ENCODE measurements at places on chromosomes 3 and 15.

- no peaks in the 10 kb centered on the region for H3K27me3 ChIP-seq
- DNase-seq, result no peak
- H3K4me1 ChIP-seq, result no peaks in the 10 kb centered on the region
- no peak overlapping the region for H3K4me3 ChIP-seq
Measured at GRCh38 chr3:59567661-59568060, 517.8 kb upstream of the CFAP20DC start.

DNA sequence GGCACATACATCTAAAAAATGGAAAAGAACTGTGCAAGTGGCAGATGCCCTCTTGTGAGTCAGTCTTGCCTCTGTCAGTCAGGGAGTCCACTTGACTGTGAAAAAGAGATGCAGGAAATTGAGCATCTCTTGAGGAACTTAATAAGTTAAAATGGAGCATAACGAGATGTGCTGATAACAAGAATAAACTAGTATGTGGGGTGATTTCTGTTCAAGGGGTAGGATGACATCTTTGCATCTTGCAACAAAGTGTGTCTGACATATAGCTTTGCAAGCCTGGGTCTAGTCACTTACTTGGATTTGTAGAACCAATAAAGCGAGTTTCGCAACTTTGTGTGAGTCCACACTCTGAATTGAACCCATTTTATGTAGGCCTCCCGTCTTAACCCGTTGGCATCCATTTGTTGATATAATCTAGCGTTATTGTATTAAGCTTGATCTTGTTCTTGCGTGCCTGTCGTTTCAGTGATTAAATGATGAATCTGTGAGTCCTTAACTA is 2.2 kb downstream of the USP3 start:
- H3K4me1 ChIP-seq, result peaks cover 79% of the 10 kb centered on the region
- peaks cover 13% of the 10 kb centered on the region for H3K36me3 ChIP-seq
- H3K4me3 ChIP-seq, result peak overlapping the region; percentile 89
- no peak for DNase-seq
- peak overlapping the region; percentile 84 for H3K27ac ChIP-seq

GRCh38 chr3:177487635-177488186 is 290.4 kb upstream of the TBL1XR1 start:
- no peak for DNase-seq
- no peaks in the 10 kb centered on the region for H3K36me3 ChIP-seq
- H3K4me3 ChIP-seq, result no peak overlapping the region
- peaks cover 6% of the 10 kb centered on the region for H3K4me1 ChIP-seq
- no peak overlapping the region for H3K27ac ChIP-seq

DNA sequence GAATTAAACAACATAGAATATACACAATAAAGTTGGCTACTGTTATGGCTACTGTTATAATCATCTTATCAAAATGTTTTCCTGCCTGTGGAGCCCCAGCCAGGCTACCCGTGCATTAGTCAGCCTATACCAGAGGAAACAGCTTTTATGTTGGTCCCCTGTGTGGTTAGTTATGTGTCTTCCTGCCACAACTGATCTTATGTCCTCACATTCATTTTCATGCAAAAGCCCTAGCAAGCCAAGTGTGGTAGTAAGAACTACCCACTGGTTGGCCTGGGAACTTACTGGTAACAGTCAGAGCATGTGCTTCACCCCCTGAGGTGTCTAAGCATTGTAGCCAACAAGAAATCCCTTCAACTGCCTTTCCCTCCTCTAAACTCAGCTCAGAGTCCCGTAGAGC is 21.8 kb downstream of the MGLL start:
- peak overlapping the region; percentile 44 for H3K4me3 ChIP-seq
- peak overlapping the region; percentile 97 for H3K27ac ChIP-seq
- no peaks in the 10 kb centered on the region for H3K27me3 ChIP-seq

GRCh38 chr3:155595371-155595770 is 149.5 kb downstream of the PLCH1 start:
- H3K4me1 ChIP-seq, result no peaks in the 10 kb centered on the region
- H3K27me3 ChIP-seq, result peaks cover 11% of the 10 kb centered on the region
- H3K36me3 ChIP-seq, result no peaks in the 10 kb centered on the region
- H3K27ac ChIP-seq, result no peak overlapping the region

GRCh38 chr15:63992300-63992699 is 54.0 kb downstream of the DAPK2 start:
- DNase-seq, result no peak
- H3K27ac ChIP-seq, result no peak overlapping the region
- H3K4me3 ChIP-seq, result no peak overlapping the region
- peaks cover 16% of the 10 kb centered on the region for H3K4me1 ChIP-seq
- H3K27me3 ChIP-seq, result no peaks in the 10 kb centered on the region

DNA sequence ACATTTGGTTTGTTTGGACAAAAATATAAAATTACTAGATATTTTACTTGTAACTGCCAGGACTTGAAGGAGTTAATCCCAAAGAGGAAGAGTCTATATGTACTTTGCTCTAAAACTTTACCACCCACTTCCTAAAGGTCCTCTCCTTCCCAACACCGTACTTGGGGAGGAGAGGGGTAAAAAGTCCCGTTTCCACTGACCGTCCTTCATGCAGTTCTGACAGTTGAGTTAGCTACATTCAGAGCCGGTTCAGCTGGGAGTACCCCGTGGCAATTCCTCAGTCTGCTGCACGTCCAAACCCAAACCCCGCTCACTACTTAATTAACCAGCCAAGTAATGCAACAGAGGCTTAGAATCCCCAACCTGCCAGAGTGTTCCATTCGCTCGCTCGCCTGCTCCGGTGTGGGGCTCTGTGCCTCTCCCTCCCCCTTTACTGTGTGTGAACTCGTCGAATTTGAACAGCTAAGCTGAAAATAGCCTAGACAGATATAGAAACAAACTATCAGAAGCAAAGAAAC is 519.7 kb downstream of the FOXP1 start:
- peaks cover 63% of the 10 kb centered on the region for H3K4me1 ChIP-seq
- peaks cover 9% of the 10 kb centered on the region for H3K36me3 ChIP-seq
- no peak overlapping the region for H3K4me3 ChIP-seq
- no peaks in the 10 kb centered on the region for H3K27me3 ChIP-seq
- peak; percentile 47 for DNase-seq

GRCh38 chr3:160837394-160837980 is 81.5 kb downstream of the PPM1L start:
- H3K4me3 ChIP-seq, result no peak overlapping the region
- H3K4me1 ChIP-seq, result peaks cover 15% of the 10 kb centered on the region
- H3K27ac ChIP-seq, result no peak overlapping the region

DNA sequence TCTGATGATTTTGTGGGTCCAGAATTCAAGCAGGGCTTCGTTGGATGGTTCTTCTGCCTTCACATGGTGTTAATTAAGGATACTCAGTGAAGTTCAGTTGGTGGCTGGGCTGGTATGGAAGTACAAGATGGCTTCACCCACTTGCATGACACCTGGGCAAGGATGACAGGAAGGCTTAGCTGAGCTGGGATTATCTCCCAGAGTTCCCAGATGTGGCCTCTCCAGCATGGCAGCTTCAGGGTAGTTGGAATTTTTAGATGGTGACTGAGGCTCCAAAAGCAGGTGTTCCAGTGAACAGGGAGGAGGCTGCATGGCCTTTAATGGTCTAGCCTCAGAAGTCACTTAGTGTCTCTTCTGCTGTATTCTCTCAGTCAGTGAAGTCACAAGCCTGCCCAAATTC is 135.5 kb downstream of the THRB start:
- no peaks in the 10 kb centered on the region for H3K27me3 ChIP-seq
- H3K4me1 ChIP-seq, result no peaks in the 10 kb centered on the region
- no peak overlapping the region for H3K4me3 ChIP-seq
- no peaks in the 10 kb centered on the region for H3K36me3 ChIP-seq
- no peak for DNase-seq
- no peak overlapping the region for H3K27ac ChIP-seq

DNA sequence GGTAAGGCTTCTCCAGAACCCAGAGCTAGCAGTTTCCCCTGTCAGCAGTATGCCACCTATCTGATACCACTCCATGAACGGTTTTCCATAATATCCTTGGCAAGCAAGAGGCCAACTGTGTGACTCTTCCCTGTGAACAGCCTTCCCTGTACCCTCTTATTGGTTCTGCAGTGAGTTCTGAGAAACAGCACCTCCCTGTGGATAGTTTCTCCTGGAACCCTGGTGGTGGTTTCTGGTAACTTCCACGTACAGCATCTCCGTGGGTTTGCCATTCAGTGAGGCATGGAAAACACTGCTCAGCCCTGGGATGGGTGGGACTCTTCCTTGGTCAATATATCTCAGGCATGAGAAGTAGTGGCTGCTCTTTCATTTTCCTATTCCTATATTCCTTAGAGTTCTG is 19.4 kb upstream of the SERPINI2 start:
- H3K36me3 ChIP-seq, result no peaks in the 10 kb centered on the region
- no peak overlapping the region for H3K4me3 ChIP-seq

GRCh38 chr15:33066584-33066983 is 127.9 kb downstream of the FMN1 start:
- H3K4me3 ChIP-seq, result no peak overlapping the region
- H3K27me3 ChIP-seq, result peaks cover 7% of the 10 kb centered on the region
- H3K27ac ChIP-seq, result no peak overlapping the region
- DNase-seq, result no peak
- H3K36me3 ChIP-seq, result no peaks in the 10 kb centered on the region
- H3K4me1 ChIP-seq, result peaks cover 10% of the 10 kb centered on the region

DNA sequence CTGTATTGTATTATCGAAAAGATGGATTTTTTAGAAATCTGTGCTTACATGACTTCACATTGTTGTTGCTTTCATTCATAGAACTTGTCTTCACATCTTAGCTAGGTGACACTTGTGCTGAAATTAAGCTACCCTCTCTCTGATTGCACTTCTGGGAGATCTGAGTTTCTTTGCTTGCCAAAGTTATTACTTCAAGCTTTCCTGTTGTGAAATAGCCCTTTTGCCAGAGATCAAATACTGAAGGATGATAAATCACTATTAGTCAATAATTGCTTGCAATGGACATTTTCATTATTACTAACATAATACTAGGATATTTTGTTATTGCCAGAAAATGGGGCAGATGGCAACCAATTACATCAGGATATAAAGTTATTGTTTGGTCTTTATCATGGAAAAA is 34.7 kb downstream of the PIK3CA start:
- no peak overlapping the region for H3K27ac ChIP-seq
- peaks cover 6% of the 10 kb centered on the region for H3K36me3 ChIP-seq
- H3K27me3 ChIP-seq, result no peaks in the 10 kb centered on the region
- peaks cover 9% of the 10 kb centered on the region for H3K4me1 ChIP-seq

GRCh38 chr3:23550402-23550801 is 255.4 kb upstream of the UBE2E1 start:
- no peaks in the 10 kb centered on the region for H3K36me3 ChIP-seq
- no peak overlapping the region for H3K4me3 ChIP-seq
- no peak overlapping the region for H3K27ac ChIP-seq
- DNase-seq, result no peak

DNA sequence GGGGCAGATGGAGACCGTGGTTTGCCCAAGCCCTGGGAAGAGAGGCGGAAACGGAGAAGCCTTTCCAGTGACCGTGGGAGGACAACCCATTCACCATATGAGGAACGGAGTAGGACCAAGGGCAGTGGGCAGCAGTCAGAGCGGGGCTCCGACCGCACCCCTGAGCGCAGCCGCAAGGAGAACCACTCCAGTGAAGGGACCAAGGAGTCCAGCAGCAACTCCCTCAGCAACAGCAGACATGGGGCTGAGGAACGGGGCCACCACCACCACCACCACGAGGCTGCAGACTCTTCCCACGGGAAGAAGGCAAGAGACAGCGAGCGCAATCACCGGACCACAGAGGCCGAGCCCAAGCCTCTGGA is 2.0 kb downstream of the RBM15B start:
- peaks cover 68% of the 10 kb centered on the region for H3K4me1 ChIP-seq
- DNase-seq, result no peak
- H3K4me3 ChIP-seq, result peak overlapping the region; percentile 83
- H3K36me3 ChIP-seq, result peaks cover 57% of the 10 kb centered on the region
- no peak overlapping the region for H3K27ac ChIP-seq

- no peak overlapping the region for H3K27ac ChIP-seq
- DNase-seq, result no peak
- no peaks in the 10 kb centered on the region for H3K4me1 ChIP-seq
- H3K27me3 ChIP-seq, result peaks cover 3% of the 10 kb centered on the region
Measured at GRCh38 chr15:77904901-77905300, 172.6 kb downstream of the TBC1D2B start.

GRCh38 chr3:144989807-144990206 is 1018.2 kb downstream of the DIPK2A start:
- H3K4me1 ChIP-seq, result no peaks in the 10 kb centered on the region
- H3K36me3 ChIP-seq, result no peaks in the 10 kb centered on the region

DNA sequence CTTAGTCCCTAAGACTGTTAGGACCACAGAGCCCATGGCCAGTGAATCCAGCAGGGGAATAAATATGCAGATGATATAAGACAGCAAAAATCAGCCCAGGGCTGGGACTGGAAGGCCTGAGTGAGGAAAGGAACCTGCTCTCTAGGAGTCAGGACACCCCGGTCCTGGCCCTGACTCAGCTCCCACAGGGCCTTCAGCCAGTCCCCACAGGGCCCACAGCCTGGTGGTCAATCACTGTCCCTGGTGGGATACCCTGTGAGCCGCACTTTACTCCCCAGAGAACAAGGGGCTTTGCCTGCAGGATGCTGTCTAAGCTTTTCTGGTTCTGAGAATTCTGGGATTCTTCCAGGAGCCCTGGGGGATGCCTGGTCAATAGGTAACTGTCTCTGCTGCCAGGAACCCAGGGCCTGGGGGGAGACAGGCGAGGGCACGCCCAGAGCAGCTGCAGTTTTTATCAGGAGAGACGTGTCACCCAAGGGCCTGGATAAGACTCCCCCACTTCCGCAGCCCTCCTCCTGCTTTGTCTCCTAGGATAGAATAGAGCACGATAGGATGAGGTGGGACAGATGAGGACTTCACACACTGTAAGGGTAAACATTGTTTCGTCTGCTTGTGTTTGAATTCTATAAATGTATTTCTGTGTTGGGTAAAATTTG is 49.5 kb upstream of the MCF2L2 start:
- DNase-seq, result no peak
- H3K4me1 ChIP-seq, result peaks cover 3% of the 10 kb centered on the region
- H3K36me3 ChIP-seq, result no peaks in the 10 kb centered on the region
- H3K27ac ChIP-seq, result no peak overlapping the region
- H3K4me3 ChIP-seq, result no peak overlapping the region

- no peak for DNase-seq
- H3K4me3 ChIP-seq, result no peak overlapping the region
- no peaks in the 10 kb centered on the region for H3K27me3 ChIP-seq
Measured at GRCh38 chr3:148400754-148401153, 296.9 kb upstream of the AGTR1 start.

GRCh38 chr15:92452143-92452542 is 58.5 kb downstream of the ST8SIA2 start:
- no peak overlapping the region for H3K27ac ChIP-seq
- no peak overlapping the region for H3K4me3 ChIP-seq
- H3K27me3 ChIP-seq, result peaks cover 9% of the 10 kb centered on the region

DNA sequence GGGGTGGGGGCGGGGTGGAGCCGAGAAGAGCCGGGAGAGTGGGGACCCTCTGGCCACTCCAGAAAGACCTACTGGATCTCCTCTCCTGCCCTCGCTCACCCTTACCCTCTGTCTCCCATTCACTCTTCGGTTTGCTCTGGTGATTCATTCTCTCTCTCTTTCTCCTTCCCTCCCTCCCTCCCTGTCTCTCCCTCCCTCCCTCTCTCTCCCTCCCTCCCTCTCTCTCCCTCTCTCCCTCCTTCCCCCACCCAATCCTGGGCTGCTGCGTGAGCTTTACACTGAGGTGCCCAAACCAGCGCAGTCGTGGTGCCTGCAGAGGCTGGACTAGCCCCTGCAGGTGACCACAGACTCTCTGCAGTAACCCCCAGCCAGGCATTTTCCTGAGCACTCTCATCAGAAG is 32.2 kb upstream of the ADAMTS17 start:
- no peaks in the 10 kb centered on the region for H3K4me1 ChIP-seq
- no peaks in the 10 kb centered on the region for H3K36me3 ChIP-seq
- H3K4me3 ChIP-seq, result no peak overlapping the region
- no peak for DNase-seq

Data from activated CD8-positive, alpha-beta T cell treated with anti-CD3 and anti-CD28 coated beads, Interleukin-2, amount 10 ng/mL, durations not matched to agents 7 days and 5 days (primary cell).